MCF 10A (cell line): ENCODE measurements at places on chromosomes 2 and 18. TPM values are rescaled to one million over a fixed set of nuclear protein-coding genes. Genes with fewer than 3 reads are reported as not detected.

The KRCC1 gene
- total RNA-seq = 24.9 and 36.6 TPM in 2 replicates

The ZNF804A gene
- total RNA-seq = 0.17 TPM in 1 of 2 replicates, not detected in the other

GRCh38 chr2:84940088-84940470 is 30.9 kb upstream of the KCMF1 start:
- H3K27ac ChIP-seq = peak overlapping the region; percentile 54
- H3K4me1 ChIP-seq = peaks cover 14% of the 10 kb centered on the region
- H3K27me3 ChIP-seq = no peaks in the 10 kb centered on the region

DNA sequence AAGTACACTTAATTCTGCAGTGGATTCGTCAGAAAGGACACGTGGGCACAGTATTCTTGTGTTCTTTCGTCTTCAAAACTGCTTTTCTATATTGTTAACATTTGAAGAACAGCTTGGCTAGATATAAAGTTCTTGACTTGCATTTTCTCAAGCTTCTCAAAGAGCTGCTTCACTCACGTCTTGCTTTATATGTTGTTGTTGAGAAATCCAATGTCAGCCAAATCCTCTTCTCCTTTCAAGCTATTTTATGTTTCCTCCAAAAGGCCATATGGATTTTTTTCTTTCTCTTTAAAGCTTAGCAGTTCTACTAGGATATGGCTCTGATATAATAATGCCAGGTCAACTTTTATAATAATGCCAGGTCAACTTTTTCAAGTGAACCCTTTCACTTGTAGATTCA is 65.5 kb upstream of the CYP1B1 start:
- H3K4me1 ChIP-seq = no peaks in the 10 kb centered on the region
- H3K27ac ChIP-seq = no peak overlapping the region

The MOCOS gene
- total RNA-seq = 69.1 and 81.1 TPM in 2 replicates

The SLC9A2 gene
- total RNA-seq = 0.05 and 0.09 TPM in 2 replicates

GRCh38 chr2:6823111-6823510 is 42.6 kb downstream of the CMPK2 start:
- no peaks in the 10 kb centered on the region for H3K27me3 ChIP-seq
- H3K4me3 ChIP-seq = no peak overlapping the region
- no peak for DNase-seq
- H3K27ac ChIP-seq = no peak overlapping the region

The LHCGR gene
- total RNA-seq = not detected in 2 replicates

The RIT2 gene
- total RNA-seq = not detected in 2 replicates

GRCh38 chr2:20914087-20914486 is 91.2 kb upstream of the LDAH start:
- no peak for DNase-seq
- peaks cover 33% of the 10 kb centered on the region for H3K4me1 ChIP-seq
- H3K27ac ChIP-seq = no peak overlapping the region
- peaks cover 19% of the 10 kb centered on the region for H3K27me3 ChIP-seq
- no peaks in the 10 kb centered on the region for H3K36me3 ChIP-seq
- no peak overlapping the region for H3K4me3 ChIP-seq

The MAP4K3 gene
- total RNA-seq = 30.2 and 36.0 TPM in 2 replicates

DNA sequence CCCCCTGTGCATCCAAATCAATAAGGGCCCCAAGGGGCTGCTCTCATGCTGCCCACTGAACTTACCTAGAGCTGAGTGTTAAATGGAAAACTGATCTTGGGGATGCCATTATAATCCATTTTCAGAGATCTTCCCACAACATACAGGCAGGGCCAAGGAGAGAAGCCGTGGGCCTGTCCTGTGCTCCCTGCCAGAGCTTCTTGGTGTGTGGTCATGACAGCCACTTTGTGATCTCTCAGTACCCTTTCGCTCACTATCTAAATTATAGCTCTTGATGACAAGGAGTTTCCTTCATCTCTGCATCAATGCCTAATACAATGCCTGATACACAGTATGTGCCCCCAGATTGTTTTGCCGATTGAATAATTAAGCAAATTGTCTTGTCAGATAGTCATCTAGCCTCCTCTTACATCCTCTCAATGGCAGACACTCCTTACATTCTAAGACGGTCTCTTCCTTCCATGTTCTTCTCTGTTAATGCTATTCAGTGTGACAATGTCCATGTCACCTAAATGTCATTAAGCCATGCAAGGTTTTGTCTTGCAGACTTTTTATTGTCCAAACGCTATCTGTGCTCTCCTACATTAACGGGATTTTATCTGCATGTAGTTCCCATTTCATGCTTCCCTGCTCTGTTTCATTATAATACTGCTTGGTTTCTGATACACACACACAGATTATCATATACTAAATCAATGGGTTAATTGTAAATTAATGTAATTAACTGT is 5.9 kb downstream of the CSRNP3 start:
- H3K36me3 ChIP-seq = no peaks in the 10 kb centered on the region
- H3K27me3 ChIP-seq = peaks cover 42% of the 10 kb centered on the region
- no peak overlapping the region for H3K4me3 ChIP-seq
- H3K27ac ChIP-seq = no peak overlapping the region
- no peaks in the 10 kb centered on the region for H3K4me1 ChIP-seq

GRCh38 chr2:24831221-24832072 is 38.2 kb downstream of the CENPO start:
- no peak overlapping the region for H3K4me3 ChIP-seq
- no peaks in the 10 kb centered on the region for H3K4me1 ChIP-seq
- no peaks in the 10 kb centered on the region for H3K27me3 ChIP-seq
- H3K36me3 ChIP-seq = peaks cover 37% of the 10 kb centered on the region

- H3K36me3 ChIP-seq = no peaks in the 10 kb centered on the region
- H3K27ac ChIP-seq = no peak overlapping the region
- no peak overlapping the region for H3K4me3 ChIP-seq
- no peaks in the 10 kb centered on the region for H3K27me3 ChIP-seq
- H3K4me1 ChIP-seq = no peaks in the 10 kb centered on the region
These were observed 340.0 kb upstream of the MEX3C start for GRCh38 chr18:51537487-51537886.

The OSGEPL1 gene
- total RNA-seq = 3.7 and 5.1 TPM in 2 replicates

GRCh38 chr18:24189007-24189528 is 50.2 kb downstream of the CABYR start:
- DNase-seq = no peak
- H3K27ac ChIP-seq = no peak overlapping the region
- peaks cover 5% of the 10 kb centered on the region for H3K4me1 ChIP-seq
- no peaks in the 10 kb centered on the region for H3K27me3 ChIP-seq

The PLEK gene
- total RNA-seq = not detected in 2 replicates
